ENCODE measurements at places on chromosomes 12 and 14. TPM values are rescaled to one million over a fixed set of nuclear protein-coding genes. Genes with fewer than 3 reads are reported as not detected.

Gene GIT2
- total RNA-seq: 66.0 TPM

DNA sequence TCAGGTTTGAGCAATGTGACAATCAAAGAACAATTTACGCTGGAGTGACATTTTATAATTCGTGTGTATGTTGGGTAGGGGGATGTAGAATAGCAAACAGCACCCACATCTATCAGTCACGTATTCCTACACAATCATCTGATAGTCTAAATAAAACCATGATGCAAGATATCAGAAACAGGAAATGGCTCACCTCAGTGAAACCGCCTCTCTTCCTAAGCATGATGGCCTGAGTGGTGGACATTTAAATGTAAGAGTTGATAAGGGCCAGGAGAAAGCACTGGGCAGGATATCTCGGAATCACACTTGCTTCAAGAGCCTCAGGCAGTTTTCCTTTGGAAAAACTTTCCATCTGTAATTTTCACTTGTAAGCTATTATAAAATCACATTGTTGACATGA lies 128.2 kb downstream of the GRIP1 start:
- DNase-seq: no peak

Gene CCDC60
- total RNA-seq: 5.6 TPM

DNA sequence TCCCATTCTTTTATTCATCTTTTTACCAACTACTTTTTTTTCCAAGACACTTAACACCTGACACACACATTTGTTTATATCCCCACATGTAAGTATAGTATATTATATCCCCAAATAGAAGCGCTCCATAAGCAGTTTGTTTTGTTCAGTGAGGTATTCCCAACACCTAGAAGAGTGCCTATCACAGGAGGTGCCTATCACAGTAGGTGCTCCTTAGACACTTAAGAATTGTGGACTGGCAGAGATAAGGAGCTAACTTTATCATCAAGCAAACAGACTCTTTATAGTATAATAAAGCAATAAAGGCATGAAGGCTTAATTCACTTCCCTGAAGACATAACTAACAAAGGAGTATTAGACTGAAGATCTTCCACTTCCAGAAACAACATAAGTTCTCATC lies 29.1 kb downstream of the OSBPL8 start:
- no peak for DNase-seq

Gene RNASE2
- 1.3 TPM for total RNA-seq

GRCh38 chr12:64170024-64170423 lies 52.1 kb downstream of the KICS2 start:
- DNase-seq: no peak

Gene PRPF40B
- 12.2 TPM for total RNA-seq

Measured in urinary bladder (tissue), 4 donors.